ENCODE measurements at places on chromosomes 5 and 9.

GRCh38 chr9:107172979-107173347 is 110.1 kb upstream of the RAD23B start:
- DNase-seq = no peak

DNA sequence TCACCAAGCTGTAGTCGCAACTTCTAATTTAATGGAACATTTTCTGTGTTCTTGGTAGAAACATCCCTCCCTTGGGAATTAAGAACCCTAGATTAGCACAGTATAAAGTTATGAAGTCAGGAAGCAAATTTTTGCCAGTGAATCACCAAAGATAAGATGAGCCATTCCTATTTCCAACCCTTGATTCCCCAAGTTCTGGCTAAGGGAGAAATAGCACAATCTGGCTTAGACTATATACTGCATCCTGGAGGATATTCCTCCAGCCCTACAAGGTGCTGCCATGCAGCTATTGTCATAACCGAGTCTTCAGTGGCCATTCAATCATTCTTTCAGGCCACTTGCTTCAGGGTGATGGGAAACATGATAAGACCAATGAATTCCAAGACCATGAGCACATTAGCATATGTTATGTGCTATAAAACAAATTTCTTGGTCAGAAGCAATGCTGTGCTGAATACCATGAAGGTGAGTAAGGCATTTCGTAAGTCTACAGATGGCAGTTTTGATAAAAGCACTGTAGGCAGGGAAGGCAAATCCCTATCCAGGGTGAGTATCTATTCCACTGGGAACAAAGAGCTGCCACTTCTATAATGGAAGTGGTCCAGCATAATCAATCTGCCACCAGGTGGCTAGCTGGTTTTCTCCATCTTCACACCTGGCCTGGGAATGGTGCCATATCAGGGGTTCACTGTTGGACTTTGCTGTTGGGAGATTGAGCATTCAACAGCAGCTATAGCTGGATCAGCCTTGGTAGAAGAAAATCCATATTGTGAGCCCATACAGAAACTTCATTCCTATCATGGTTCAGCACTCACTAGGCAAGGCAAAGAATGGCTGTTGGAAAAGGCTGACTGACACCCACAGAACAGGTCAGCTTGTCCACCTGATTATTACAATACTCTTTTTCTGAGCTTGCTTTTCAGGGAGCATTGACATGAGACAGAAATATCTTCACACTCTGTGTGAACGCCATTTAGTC is 19.6 kb upstream of the ARL15 start:
- DNase-seq = no peak

DNA sequence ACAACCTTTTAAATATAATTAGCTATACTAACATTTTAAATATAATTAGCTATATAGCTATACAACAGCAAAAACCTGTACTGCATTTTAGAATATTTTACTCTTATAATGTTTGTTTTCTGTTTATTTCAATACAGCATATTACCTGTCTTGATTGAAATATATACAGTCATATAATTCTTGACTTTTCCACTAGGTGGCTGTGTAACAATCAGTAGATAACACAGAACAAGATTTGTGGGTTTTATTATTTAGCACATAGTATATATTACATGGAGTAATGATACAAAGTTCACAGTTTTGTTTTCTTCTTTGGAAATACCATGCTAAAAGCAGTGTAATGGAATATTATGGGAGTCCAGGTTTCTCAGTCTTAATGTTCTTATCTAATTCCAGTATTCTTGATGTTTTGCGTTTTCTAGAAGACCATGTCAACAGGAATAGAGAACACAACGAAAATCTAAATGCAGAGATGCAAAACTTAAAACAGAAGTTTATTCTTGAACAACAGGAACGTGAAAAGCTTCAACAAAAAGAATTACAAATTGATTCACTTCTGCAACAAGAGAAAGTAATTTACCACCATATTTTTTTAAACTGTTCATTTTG is 13.3 kb downstream of the HMMR start:
- DNase-seq = no peak

GRCh38 chr5:90849939-90850338 is 291.3 kb downstream of the ADGRV1 start:
- no peak for DNase-seq

DNA sequence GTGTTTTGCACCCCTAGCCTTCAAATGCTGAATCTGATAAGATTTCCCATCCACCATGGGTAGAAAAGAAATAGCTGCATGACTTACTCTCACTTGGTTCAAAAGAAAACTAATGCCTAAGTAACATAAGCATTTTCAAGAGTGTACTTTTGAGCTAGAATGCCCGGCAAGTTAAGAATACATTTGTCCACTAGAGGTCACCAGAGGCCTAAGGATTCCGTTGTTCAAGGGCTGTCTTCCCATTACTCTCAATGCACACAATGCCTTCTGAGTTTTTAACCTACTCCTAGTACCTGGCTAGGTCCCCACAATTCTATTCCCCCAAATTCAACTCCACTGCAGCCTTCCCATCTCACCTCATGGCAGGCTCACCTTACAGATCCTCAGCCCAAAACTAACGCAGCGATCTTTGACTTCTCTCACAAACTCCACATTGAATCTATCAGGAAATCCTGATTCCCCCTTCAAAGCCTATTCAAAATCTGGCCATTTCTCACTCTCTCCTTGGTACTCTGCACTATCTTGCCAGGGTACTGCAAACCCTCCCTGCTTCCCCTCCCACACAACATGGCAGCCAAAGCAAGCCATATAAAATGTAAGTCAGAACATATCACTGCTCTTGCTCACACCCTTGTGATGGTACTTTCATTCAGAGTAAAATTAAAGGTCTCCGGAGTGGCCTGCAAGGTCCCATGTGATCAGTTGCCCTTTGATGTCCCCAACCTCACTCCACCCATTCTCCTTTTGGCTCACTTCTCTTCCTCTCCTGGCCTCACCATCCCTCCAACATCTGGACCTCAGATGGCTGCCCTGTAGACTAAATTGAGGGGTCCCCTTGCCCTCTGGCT is 13.4 kb downstream of the OXCT1 start:
- no peak for DNase-seq

DNA sequence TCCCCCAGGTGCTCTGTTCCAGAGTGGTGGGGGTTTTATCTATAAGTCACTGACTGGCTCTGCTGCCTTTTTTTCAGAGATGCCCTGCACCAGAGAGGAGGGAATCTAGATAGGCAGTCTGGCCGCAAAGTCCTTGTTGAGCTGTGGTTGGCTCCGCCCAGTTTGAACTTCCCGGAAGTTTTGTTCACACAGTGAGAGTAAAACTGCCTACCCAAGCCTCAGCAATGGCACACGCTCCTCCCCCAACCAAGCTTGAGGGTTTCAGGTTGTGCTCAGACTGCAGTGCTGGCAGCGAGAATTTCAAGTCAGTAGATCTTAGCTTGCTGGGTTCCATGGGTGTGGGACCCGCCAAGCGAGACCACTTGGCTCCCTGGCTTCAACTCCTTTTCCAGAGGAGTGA is 1428.6 kb downstream of the MAT2B start:
- DNase-seq = no peak

- DNase-seq = no peak
Observed at GRCh38 chr9:81266674-81267073, 422.7 kb downstream of the TLE1 start.

DNA sequence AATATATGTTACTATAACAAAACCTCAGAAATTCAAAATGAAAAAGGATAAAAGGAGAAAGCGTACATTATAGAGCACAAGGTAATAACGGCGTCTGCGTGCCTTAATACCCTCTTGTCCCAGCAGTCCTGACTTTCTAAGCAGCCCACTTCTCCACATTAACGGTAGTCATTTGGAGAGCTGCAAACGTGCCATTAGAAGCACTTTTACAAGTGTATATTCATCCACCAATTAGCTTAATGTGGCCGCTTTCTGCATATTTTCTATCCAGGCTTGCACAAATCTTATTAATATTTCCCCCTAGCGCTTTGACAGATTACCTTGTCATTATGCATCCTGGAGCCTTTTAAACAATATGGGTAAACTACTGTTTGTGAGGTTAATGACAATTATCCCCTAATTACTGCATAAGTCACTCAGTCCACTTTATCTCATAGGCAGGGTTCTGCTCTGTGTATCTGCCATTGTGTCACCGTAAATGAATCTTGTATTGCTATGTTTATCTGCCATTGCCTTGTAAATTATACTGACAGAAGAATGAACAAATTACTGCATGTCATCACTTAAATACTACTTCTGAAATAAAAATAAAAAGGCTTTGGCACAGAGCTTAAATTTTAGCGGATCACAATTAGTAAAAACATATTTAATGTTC is 421.3 kb downstream of the BNC2 start:
- DNase-seq = no peak

DNA sequence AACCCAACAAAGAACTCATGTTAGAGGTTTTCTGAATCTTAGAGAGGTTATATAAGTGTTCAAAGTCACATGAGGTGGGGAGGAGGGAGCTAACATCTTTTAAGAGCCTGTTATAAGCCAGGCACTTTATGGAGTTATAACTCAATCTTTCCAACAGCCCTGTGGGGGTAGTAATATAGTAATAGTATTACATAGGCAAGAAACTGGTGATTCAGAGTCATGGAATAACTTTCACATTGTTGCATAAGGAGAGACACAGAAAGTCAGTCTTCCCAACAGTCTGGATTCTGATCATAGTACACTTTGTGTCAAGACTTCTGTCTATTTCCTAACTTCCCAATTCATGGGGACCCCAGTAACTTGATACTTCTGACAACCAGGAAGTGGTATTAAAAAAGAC is 89.2 kb downstream of the ACER2 start:
- DNase-seq = no peak

- no peak for DNase-seq
Observed at GRCh38 chr9:133341369-133342068, 5.5 kb upstream of the SURF6 start.

- DNase-seq = no peak
Observed at GRCh38 chr5:169147534-169147933, 153.4 kb downstream of the SLIT3 start.

DNA sequence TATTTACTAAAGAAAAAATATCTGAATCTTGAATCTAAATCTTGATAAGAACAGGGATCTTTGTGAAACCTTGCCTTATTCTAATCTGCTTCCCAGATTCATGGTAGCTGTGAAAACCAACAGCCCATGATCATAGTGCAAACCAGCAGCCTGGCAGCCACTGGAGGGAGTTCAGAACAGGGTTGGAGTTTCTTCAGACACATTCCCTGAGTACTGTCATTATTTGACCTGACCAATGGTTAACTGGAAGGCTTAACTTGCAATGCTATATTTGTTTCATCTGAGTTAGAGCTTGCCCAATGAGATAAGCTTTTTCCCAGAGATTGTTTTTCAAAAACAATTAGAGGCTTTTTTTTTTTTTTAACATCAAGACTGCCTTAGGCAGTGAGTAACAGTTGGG is 47.8 kb downstream of the LOX start:
- no peak for DNase-seq

DNA sequence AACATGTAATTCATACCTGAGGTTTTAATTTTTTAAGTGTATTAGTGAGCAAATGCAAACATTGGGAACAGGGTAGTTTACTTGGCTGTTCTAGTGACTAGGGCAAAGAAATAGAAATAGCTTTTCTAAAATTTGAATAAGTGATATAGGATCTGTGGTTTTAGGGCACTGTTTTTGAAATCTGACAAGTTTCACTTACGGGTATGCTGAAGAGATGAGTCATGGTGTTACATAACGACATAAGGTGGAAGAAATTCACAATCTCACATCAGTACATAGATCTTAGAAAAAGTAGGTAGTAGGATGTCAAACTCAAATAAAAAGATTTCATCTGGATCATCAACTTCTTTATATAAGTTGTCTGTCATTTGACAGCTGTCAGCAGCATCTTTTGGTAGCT is 772.3 kb downstream of the MAT2B start:
- DNase-seq = no peak

GRCh38 chr5:39466846-39467245 is 42.1 kb upstream of the DAB2 start:
- DNase-seq = no peak

- no peak for DNase-seq
Observed at GRCh38 chr5:180169248-180170105, 39.5 kb downstream of the RASGEF1C start.

GRCh38 chr5:101112645-101113044 is 209.6 kb upstream of the ST8SIA4 start:
- no peak for DNase-seq

- DNase-seq = no peak
Observed at GRCh38 chr9:114409842-114410241, 22.1 kb upstream of the AKNA start.

DNA sequence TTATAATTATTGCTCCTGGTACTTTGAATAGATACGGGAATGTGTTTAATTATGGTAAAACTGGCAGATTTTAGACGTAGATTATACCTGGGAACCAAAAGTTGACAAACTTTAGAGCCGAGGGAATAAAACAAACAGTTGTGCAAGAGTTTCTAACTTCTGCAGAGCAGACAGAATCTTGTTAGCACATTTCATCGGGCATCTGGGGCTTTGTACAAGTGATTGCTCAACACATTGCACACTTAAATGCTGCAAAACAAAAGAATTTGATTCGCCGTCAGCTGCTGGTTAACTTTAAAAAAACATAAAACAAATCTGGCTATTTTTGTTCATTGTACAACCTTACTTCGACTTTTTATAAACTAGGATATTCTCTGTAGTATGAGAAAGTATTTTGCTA is 398.1 kb downstream of the MAN2A1 start:
- no peak for DNase-seq

DNA sequence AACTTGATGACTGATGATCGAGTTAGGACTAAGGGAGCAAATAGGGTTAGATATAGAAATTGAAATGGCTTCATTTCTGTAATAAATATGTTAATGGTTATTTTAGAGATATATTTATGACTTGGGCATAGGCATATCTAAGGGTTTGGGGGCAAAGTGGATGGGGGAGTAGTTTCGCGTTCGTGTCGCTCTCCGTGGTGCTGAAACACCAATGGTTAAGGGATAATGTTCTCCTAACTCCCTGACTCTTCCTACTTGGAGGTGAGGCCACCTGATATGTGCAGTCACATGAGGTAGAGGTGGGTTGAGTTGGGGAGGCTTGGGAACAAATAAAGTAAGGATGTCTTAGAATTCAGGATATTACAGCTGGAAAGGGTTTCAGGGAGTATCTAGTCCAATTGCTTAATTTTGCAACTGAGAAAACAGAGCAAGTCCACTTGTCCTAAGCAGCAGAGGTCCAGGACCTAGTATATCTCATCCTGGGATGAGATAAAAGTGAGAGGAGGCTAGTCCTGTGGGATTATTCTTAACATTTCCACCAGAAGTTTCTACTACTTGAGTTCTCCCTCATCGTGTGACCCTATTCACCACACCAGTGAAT is 44.0 kb upstream of the MAP1B start:
- DNase-seq = no peak

GRCh38 chr9:89544279-89544661 is 46.4 kb upstream of the SEMA4D start:
- DNase-seq = no peak

DNA sequence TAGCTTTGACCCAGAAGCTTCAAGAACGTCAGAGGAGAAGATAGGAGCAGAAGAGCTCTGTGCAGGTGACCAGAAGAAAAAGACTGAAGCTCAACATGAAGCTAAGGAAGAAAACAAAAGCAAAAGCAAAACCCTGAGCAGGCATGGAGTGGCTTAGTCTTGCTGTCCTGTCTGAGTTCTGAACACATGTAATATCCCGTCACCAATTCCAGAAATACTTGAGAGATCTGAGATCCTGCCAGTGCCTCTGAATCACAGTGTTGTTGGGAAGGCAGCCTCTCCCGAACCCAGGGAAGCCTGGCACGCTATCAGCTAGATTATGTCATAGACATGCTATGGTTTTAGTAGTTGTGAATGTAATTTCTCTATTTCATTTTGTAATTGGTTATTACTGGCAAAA is 235.7 kb downstream of the ICE1 start:
- DNase-seq = no peak

GRCh38 chr5:166369346-166369745 is 1922.1 kb upstream of the WWC1 start:
- no peak for DNase-seq
